Substantia nigra (tissue), 51 donors: ENCODE measurements at places on chromosomes 2 and 18.

- no peak for DNase-seq
Measured at GRCh38 chr2:227876300-227876801, 4.9 kb downstream of the DAW1 start.

- no peak for DNase-seq
Measured at GRCh38 chr2:126860385-126860784, 38.3 kb upstream of the TEX51 start.

DNA sequence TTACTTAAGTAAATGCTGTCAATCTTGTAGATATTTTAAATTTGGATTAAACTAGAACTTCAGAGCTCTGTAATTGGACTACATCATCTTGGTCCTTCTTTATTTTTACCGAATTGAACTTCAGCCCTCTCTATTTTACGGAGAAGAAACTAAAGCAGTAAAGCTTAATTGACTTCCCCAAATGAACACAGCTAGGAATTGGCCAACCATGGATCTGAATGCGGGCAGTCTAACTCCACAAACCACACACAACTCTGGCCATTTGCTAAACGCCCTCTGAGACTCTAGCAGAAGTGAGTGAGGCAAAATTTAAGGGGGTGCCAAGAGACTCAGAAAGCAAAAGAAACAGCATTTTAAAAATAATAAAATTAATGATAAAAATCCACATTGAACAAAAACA lies 86.3 kb upstream of the KCTD1 start:
- no peak for DNase-seq

GRCh38 chr18:27135504-27136207 lies 49.5 kb downstream of the CHST9 start:
- DNase-seq: no peak

DNA sequence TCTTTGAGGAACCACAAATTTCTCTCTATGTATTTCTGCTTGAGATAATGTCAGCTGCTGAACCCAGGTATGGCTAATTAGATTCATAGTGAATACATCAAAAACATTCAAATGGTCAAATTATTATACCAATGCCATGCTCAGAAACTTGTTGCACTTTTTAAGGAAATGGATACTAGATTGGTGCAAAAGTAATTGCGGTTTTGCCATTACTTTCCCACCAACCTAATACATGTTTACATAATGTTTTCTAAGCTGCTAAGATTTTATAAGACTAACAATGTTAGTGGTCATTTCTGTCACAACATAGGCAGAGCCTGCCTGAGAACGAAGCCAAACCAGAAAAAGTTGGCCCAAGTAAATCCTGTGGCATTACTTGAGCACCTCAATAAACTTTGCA lies 568.2 kb upstream of the LRATD1 start:
- DNase-seq: no peak

DNA sequence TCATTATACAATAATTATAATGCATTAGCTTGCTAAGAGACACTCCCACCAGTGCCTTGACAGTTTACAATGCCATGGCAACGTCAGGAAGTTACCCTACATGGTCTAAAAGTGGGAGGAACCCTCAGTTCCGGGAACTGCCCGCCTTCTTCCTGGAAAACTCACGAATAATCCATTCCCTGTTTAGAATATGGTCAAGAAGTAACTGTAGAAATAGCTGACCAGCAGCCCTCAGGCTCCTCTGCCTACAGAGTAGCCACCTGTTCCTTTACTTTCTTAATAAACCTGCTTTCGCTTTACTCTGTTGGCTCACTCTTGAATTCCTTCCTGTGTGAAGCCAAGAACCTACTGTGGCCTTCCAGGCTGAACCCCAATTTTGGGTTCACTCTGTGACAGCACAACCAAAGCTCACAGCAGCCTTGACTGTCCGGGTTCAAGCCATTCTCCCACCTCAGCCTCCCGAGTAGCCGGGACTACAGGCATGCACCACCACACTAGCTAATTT lies 20.0 kb upstream of the PTPN2 start:
- DNase-seq: no peak
